Hematopoietic multipotent progenitor cell treated with erythropoietin and hydrocortisone succinate and interleukin-3 and kit ligand, for 17 days (in vitro differentiated cells): ENCODE measurements at places on chromosomes 6 and 20.

DNA sequence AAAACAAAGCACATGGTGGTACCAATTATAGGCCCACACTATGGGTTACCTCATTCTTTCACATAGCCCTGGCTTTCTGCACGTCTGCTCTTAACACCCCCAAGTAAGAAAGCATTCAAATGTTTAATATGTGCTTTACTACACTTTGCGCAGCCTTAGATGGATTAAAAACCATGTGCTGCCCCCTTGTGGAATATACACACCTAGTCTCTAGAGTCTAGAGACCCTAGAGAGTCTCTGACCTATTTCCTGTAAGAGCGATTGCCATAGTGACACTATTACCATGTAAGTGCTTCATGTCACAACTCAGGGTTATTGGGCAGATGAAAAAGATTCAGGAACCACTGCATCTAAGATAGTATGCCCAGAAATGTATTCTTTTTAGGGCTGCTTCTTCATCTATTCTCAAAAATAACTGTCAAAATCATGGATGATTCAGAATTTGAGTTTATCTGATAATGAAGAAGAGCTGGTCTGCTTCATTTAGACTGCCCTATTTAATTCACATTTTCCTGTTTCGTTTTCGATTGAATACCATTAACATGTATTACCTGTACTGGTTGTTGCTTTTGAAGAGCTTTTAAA, 186.3 kb downstream of the ADGB start:
- peak; percentile 7 for DNase-seq

DNA sequence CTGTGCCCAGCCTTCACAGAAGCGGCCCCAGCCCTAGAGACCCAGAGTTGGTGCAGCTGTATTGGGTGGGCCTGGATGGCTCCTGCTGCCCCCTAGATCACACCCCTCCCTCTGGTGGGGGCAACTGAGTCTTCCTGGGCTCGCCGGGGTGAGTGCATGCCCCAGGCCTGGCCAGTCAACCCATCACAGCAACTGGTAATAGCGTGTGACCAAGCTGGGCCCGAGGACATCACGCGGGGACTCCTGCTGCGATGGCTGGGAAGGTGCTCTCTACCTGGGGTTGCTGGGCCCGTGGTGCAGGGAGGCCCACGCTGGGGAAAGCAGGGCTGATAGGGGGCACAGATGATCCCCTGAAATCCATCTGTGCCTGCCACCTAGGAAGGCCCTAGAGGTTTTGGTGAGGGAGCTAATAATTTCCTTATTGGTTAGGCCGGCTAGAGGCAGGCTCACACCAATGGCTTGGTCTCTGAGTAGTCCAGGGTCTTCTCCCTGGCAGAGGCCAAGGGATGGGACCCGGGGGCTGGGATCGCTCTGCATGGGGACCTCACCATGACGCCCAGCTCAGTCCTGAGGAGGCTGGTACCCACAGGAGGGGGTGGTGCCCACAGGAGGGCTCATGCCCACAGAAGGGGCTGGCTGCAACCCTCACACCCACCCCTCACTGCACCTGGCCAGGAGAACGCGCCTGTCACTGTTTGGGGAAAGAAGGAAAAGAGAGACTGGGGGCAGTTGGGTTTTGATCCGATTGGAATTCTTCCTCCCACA, 103.9 kb downstream of the ASXL1 start:
- DNase-seq = no peak

DNA sequence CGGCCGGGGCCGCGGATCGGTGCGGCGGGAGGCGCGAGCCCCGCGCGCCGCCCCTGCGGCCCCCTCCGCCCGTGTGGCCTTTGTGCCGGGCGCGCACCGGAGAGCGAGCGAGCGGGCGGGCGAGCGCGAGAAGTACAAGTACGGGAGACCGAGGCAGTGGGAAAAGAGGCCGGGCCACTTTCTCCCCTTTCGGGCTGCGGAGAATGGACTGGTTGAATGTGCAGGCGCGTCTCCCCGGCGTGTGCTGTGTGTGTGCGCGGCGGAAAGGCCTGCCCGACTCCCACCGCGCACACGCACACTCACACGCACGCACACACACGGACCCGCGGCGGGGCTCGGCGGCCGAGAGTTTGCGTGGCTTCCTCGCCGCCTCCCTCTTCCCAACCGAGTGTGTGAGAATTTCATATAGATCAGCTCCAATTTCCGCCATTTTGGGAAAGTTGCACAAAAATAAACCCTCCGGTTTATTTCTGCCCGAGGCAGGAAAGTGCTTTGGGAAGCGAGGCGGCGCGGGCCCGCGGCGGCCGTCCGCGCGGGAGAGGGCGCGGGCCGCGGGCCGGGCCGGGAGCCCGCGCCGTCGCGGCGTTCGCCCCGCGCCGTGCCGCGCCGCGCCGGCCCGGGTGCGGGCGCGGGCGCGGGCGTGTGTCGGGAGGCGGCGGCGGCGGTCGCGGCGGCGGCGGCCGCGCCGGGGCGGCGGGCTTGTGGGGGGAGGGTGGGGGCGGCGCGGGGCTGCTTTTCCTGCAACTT, 1.1 kb downstream of the L3MBTL3 start:
- no peak for DNase-seq

DNA sequence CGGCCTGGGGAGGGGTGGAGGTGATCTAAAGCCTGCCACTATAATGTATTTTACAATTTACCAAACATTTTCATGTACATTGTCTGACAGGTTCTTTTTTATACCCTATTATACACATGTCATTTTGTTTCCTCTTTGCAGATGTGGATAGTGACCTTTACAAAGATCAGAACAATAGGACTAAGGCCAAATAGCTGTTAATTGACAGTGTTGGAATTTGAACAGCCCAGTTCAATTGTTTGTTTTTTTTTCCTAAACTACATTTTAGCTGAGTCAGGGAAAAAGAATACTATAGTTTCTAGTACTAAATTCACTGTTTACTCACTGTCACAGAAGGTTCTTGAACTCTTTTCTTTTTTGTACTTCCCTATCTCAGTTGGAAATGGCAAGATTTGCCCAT, 40.2 kb downstream of the PGM3 start:
- DNase-seq = no peak

DNA sequence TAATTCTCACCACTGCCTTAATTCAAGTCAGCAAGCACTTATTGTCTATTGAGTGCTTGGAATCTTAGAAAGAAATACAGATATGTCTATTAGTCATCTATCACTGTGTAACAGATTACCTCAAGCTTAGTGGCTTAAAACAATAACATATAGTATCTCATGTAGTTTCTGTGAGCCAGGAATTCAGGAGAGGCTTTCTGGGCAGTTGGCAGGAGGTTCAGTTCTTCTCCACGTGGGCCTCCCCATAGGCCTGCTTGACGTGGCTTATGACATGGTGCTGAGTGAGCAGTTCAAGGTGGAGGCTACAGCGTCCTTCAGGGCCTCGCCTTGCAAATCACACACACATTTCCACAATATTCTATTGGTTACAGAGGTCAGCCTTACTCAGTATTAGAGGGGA, 69.7 kb downstream of the DTD1 start:
- no peak for DNase-seq
